Stimulated activated CD8-positive, alpha-beta memory T cell treated with anti-CD3 and anti-CD28 coated beads, Interleukin-7, amount 100 ng/mL, for 24 hours (primary cell): ENCODE measurements at places on chromosomes 16 and 17.

- no peak for DNase-seq
These were observed 10.4 kb downstream of the GPRC5C start for GRCh38 chr17:74442291-74442669.

- DNase-seq = no peak
These were observed 149.7 kb downstream of the CCT6B start for GRCh38 chr17:34811561-34811960.

DNA sequence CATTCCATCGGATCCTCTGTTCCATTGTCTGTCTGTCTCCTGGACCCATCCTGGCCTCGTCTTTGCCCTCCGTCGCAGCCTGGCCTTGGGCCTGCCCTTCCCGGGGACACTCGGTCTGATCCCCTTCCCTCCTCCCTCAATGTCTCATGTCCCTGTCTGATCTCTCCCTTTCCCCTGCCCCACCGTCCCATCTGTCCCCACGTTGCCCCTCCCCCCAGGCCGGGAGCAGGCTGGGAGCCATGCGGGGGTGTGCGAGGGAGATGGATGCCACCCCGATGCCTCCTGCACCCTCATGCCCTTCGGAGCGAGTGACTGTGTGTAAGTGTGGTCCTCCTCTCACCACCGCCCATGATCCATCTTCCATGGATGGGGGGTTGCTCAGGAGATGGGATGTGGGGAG is 5.3 kb upstream of the ATP2A1 start:
- no peak for DNase-seq

DNA sequence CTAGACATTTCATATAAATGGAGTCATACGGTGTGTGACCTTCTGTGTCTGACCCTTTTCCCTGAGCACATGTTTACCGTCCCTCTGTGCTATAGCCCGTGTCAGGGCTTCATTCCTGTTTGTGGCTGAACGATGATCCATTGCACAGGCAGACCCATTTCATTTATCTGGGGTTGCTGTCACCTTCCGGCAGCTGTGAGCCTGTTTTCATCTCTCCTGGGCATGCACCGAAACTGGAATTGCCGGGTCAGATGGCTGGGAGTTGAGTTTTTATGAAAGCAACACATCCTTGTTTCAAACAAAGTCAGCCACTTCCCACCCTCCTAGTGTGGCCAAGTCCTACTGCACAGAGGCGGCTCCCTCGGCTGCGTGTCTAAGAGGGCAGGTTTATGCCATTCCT is 25.5 kb downstream of the BAIAP2 start:
- no peak for DNase-seq

GRCh38 chr17:59378675-59379074 is 47.2 kb downstream of the YPEL2 start:
- no peak for DNase-seq

DNA sequence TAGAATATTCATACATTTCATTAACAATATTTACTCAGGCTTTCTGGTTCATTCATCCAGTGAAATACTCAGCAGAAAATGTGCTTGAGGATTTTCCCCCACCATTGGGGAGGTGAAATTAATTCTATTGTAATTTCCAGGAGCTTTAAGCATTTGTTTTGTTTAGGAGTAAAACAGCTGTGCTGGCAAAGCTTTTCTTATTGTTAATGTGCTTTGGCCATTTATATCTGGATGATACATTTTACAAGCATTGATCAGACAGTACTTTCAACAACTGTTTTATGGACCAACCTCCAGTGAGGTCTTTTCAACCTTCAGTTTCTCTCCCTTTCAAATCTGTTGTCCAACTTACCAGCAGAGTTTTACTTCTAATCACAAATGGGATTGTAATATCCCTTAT is 672.4 kb downstream of the CDH11 start:
- no peak for DNase-seq

DNA sequence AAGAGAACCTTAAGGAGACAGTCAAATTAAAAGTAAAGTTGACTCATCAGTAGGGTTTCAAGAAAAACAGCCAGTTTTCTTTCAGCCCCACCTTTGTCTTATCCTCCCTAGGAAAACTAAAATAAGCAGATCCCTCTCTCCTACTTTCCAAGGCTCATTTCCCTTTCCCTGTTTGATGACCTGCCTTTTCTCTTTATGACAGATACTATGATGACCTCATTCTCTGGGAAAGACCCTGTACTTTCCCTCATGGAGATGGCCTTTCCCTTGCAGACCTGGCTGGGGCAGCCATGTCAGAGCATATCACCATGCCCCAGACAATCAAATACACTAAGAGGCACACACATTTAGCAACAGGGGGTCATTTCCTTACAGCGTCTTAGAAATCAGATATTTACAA is 53.6 kb downstream of the GPR139 start:
- DNase-seq = no peak
